ENCODE measurements at places on chromosomes 7 and 10.

DNA sequence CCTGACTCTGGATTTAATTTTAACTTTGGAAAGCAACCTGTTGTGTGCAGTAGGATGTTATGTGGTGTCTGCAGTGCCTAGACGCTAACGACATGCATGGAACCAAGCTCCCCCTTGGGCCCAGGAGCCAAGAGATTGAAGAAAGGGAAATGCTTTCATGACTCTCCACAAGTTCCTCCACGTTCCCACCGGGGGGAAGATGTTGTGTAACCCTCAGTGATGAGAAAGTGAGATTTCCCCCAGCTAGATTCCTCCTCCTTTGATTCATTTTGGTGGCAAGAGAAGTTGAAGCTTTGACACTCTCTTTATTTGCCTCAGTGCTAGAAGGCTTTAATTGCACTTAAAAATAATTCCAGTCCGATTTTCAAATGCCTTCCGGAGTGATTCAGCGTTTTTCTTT is 157.9 kb upstream of the INSYN2A start:
- H3K27ac ChIP-seq, result no peak overlapping the region
- no peaks in the 10 kb centered on the region for H3K4me1 ChIP-seq
- no peaks in the 10 kb centered on the region for H3K27me3 ChIP-seq
- H3K36me3 ChIP-seq, result no peaks in the 10 kb centered on the region

DNA sequence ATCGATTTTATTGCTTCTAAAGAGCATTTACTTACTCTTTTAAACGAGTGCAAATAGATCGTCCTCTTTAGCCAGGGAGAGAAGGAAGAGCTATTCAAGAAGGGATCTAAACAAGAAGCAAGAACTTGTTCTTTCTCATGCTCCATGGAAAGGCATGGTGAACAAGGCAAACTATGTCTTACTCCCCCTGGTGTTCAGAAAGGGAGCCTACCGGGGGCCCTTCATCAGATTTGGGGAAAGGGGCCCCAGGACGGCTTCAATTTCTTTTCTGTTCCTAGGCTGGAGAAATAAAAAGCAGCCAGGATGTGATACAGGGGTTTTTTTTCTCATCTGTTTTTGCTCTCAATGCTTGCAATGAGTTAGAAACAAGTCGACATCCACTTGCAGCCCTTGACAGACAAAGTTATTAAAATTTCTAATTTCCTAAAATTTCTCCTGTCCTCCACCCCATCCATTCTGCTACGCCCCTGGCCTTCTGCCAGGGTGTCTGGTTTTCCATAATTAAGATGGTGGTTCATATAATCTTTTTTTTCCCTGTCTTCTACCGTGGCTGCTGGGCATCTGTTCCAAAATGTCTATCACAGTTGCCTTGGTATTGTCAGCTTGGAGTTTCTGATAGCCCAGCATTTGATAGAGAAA is 214.4 kb downstream of the CREB5 start:
- no peak overlapping the region for H3K4me3 ChIP-seq
- peaks cover 6% of the 10 kb centered on the region for H3K27me3 ChIP-seq
- no peak for DNase-seq
- peaks cover 6% of the 10 kb centered on the region for H3K4me1 ChIP-seq
- no peak overlapping the region for H3K27ac ChIP-seq

- no peaks in the 10 kb centered on the region for H3K36me3 ChIP-seq
- H3K27me3 ChIP-seq, result peaks cover 27% of the 10 kb centered on the region
- H3K27ac ChIP-seq, result no peak overlapping the region
- no peak for DNase-seq
Observed at GRCh38 chr7:24233386-24233785, 50.6 kb upstream of the NPY start.

GRCh38 chr7:10888861-10889260 is 84.8 kb upstream of the PHF14 start:
- DNase-seq, result peak; percentile 28
- no peaks in the 10 kb centered on the region for H3K36me3 ChIP-seq
- peak overlapping the region; percentile 63 for H3K4me3 ChIP-seq
- no peaks in the 10 kb centered on the region for H3K27me3 ChIP-seq
- H3K27ac ChIP-seq, result no peak overlapping the region

DNA sequence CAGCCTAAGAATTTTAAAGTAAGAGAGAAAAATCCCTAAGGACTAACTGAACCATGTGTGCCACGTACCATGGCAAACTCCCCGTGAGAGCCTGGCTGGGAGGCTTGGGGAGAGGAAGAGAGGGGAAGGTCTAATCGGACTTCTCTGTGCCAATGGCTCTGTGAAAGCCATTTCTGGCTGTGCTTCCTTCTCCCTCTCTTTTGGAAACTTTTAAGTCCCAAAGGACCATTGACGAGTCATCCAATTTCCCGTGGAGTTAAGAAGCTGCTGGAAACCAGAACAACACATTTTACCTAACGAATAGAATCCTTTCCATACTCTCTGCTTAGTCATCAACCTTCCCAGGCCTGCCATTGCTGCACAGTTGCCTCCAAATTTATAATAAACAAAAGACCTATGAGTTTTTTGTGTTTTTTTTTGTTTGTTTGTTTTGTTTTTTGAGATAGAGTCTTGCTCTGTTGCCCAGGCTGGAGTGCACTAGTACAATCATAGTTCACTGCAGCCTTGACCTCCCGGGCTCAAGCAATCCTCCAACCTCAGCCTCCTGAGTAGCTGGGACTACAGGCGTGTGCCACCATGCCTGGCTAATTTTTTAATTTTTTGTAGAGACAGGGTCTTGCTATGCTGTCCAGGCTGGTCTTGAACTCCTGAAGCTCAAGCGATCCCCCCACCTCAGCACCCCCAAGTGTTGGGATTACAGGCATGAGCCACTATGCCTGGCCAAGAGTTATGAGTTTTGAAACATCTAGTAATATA is 13.2 kb downstream of the LAMB1 start:
- H3K27ac ChIP-seq, result no peak overlapping the region
- peaks cover 35% of the 10 kb centered on the region for H3K27me3 ChIP-seq
- H3K4me3 ChIP-seq, result no peak overlapping the region
- no peak for DNase-seq
- no peaks in the 10 kb centered on the region for H3K4me1 ChIP-seq

Measured in activated naive CD8-positive, alpha-beta T cell treated with anti-CD3 and anti-CD28 coated beads, Interleukin-2, amount 10 ng/mL, durations not matched to agents 7 days and 5 days (primary cell).